ENCODE measurements at places on chromosomes 6 and 20. TPM values are rescaled to one million over a fixed set of nuclear protein-coding genes. Genes with fewer than 3 reads are reported as not detected.

Gene GPR6
- total RNA-seq, result not detected

Gene SCRT2
- total RNA-seq, result not detected

Gene SLC17A2
- not detected for total RNA-seq

Gene AFG1L
- 21.7 TPM for total RNA-seq

Gene HSPA1L
- 1.2 TPM for total RNA-seq

Gene AKAP7
- 4.1 TPM for total RNA-seq

Gene CCHCR1
- 11.1 TPM for total RNA-seq

Gene BHLHE23
- total RNA-seq, result not detected

Gene OSBPL2
- total RNA-seq, result 48.5 TPM

Gene CEP250
- 28.7 TPM for total RNA-seq

Gene SPEF1
- not detected for total RNA-seq

Gene HMGCLL1
- total RNA-seq, result not detected

Gene CCN2
- total RNA-seq, result 1,207 TPM

- no peak for DNase-seq
Measured at GRCh38 chr6:5294392-5295211, 33.3 kb downstream of the FARS2 start.

- DNase-seq, result no peak
Measured at GRCh38 chr20:9215539-9215938, 146.7 kb downstream of the PLCB4 start.

- no peak for DNase-seq
Measured at GRCh38 chr6:109117346-109118035, 22.2 kb downstream of the CEP57L1 start.

- no peak for DNase-seq
Measured at GRCh38 chr6:26030716-26031115, 56.5 kb upstream of the HFE start.

GRCh38 chr6:44485601-44486401 is 98.3 kb downstream of the CDC5L start:
- DNase-seq, result no peak

GRCh38 chr6:33746036-33746600 is 587 bp downstream of the IP6K3 start:
- no peak for DNase-seq

GRCh38 chr6:119443993-119444641 is 94.6 kb upstream of the MAN1A1 start:
- DNase-seq, result no peak

GRCh38 chr6:140176306-140176705 is 801.9 kb upstream of the CITED2 start:
- no peak for DNase-seq

DNA sequence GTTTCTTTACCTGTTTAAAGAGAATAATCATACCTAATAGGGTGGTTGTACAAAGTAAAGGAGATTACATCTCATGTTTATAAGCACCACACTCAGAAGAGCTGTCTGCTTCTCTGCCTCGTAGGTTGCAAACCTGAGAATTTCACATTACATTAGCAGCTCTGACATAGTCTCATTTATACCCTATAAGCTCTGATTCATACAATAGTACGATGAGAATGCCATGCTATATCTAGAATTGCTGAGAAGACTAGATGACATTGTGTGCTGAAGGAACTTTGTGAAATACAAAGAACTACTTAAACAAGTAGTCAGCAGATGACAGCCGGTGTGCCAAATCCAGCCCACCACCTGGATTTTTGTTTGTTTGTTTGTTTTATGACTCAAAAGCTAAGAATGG is 121.2 kb downstream of the ADAT2 start:
- no peak for DNase-seq

GRCh38 chr6:27668442-27669294 is 195.8 kb upstream of the ZNF184 start:
- DNase-seq, result no peak

GRCh38 chr20:58900397-58900796 is 47.9 kb downstream of the GNAS start:
- DNase-seq, result no peak

- no peak for DNase-seq
Measured at GRCh38 chr20:10682939-10683338, 9.1 kb upstream of the JAG1 start.

- DNase-seq, result no peak
Measured at GRCh38 chr20:16393297-16393696, 180.0 kb downstream of the KIF16B start.

DNA sequence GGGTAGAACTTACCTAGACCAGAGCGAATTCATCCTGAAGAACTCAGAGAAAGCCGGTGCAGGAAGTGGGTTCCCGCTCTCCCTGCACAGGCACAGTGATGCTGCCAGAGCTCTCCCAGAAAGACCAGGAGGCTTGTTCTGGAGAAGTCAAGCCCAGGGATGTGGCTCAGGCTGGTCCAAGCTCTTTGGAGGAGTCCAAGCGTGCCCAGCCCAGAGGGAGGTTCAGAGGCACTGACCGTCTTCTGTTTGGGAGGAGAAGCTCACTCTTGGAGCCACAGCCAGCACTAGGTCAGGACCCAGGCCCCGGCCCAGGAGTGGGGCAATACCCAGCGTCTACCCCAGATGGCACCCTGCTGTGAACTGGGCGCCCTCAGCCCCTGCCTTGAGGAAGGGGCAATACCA is 1.5 kb upstream of the PMEPA1 start:
- DNase-seq, result no peak

DNA sequence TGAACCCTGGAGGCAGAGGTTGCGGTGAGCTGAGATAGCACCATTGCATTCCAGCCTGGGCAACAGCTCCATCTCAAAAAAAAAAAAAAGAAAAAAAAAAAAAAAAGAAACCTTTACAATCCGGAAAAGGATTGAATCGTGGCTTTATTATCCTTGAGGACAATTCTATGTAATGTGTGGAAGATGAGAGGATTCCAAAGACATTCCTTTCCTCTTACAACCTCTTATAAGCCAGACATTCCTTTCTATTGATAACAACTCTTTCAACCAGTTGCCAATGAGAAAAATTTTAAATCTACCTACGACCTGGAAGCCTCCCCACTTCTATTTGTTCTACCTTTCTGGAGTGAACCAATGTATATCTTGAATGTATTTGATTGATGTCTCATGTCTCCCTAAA is 91.2 kb upstream of the EEF1E1 start:
- no peak for DNase-seq

DNA sequence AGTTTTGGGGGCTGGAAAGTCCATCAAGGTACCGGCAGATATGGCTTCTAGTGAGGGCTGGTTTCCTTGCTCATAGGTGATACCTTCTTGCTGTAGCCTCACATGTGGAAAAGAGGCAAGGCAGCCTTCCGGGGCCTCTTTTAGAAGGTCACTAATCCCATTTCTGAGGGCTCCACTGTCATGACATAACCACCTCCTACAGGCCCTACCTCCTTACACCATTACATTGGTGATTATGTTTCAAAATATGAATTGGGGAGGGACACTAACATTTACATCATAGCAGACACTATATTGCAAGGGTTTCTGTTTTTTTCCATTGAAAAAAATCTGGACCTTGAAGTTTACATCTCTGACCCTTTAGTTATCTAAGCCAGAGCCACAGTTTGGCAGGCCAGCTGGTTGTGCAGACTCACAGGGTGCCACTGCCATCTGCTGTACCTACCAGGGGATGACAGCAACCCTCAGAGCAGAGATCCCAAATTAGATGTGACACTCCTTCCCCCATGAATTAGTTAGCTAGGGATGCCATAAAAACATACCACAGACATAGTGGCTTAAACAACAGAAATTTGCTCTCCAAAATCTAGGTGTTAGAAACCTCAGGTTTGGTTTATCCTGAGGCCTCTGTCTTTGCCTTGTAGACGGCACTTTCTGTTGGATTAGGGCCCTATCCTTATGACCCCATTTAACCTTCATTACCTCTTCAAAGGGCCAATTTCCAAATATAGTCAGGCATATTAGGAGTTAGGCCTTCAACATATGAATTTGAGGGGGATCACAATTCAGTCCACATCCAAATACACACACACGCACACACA is 166.4 kb upstream of the RNF217 start:
- DNase-seq, result no peak

Measured in thoracic aorta (tissue), 2 donors.